LoVo (cell line): ENCODE measurements at places on chromosomes 4 and X.

GRCh38 chr4:68463796-68464195 lies 16.5 kb downstream of the TMPRSS11E start:
- DNase-seq = no peak

- no peak for DNase-seq
These were observed 1104.5 kb downstream of the FAT4 start for GRCh38 chr4:126419266-126419665.

- peak; percentile 6 for DNase-seq
These were observed at the start of gene C4orf51 for GRCh38 chr4:145679991-145680455. C4orf51 (plus strand) TSS chr4:145680146; CDS start chr4:145680204, 58 bp downstream.

- no peak for DNase-seq
These were observed 15.8 kb upstream of the SFRP2 start for GRCh38 chr4:153804722-153805121.

- no peak for DNase-seq
These were observed 4.1 kb downstream of the ABCB7 start for GRCh38 chrX:75151827-75152592.

DNA sequence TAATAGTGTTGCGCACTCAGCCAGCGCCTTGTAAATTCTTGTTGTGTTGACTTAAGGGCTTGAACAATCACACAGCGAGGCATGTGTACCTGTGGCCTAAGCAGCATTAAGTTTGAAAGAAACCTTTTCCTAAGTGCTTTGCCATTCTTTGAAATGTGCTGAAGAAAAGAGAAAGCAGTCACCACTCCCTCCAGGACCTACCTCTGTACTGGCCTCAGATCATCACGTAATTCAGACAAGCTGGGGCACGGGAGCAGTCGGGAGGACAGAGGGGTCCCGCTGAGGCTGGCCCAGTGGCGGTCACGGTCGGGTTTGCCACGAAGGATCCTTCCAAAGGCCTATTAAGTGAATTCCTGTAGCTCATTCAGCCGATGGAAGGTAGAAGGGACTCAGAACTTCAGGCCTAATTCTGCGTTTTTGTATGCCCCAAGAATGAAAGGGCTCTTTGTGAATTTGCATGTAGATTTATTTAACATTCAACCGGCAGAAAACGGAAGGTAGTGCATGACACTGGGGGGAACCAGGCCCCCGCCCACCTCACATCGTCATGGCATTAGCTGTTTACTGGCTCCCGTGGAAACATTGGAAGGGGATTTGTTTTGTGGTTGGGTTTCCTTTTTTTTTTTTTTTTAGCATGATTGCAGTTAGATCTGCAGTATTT lies 106.3 kb downstream of the TRAPPC11 start:
- DNase-seq = no peak

GRCh38 chrX:39260965-39261364 lies 459.7 kb downstream of the MID1IP1 start:
- no peak for DNase-seq

DNA sequence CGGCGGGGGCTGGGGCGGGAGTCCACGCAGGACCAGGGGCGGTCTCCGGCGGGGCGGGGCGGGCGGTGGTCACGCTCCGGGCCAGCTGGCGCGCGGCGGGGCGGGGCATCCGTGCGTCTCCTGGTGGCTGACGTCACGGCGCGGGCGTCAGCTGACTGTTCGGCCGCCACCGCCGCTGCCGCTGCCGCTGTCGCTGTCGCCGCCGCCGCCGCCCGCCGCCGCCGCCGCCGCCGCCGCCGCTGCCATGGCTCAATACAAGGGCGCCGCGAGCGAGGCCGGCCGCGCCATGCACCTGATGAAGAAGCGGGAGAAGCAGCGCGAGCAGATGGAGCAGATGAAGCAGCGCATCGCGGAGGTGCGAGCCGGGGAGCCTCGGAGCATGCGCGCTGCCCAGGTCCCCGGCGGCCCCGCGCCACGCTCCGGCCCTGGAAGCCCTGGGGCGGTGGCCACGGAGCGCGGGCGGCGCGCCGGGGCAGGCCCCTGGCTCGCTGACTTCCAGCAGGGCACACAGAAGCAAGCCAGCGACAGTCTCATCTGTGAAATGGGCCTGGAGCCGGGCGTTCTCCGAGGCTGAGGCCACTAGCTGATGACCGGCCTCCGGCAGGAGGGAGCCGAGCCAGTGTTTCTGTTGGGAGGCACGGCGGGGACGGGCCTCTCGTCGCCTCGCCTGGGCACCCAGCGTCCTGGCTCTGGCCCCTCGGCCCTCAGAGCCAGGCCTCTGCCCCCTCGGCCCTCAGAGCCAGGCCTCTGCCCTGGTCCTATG lies at the start of gene FAM50A:
Gene FAM50A (plus strand): TSS at position 150 of the 763 bp plus-strand sequence. CDS start 95 bp downstream, at position 245.
- peak; percentile 66 for DNase-seq

GRCh38 chrX:39809331-39809730 lies 288.4 kb downstream of the BCOR start:
- DNase-seq = no peak

GRCh38 chr4:18012807-18013462 lies 8.6 kb downstream of the LCORL start:
- no peak for DNase-seq

GRCh38 chr4:157075401-157075800 lies 549 bp upstream of the GLRB start:
- DNase-seq = no peak

- DNase-seq = no peak
These were observed 187.8 kb upstream of the NR3C2 start for GRCh38 chr4:148630051-148630450.

DNA sequence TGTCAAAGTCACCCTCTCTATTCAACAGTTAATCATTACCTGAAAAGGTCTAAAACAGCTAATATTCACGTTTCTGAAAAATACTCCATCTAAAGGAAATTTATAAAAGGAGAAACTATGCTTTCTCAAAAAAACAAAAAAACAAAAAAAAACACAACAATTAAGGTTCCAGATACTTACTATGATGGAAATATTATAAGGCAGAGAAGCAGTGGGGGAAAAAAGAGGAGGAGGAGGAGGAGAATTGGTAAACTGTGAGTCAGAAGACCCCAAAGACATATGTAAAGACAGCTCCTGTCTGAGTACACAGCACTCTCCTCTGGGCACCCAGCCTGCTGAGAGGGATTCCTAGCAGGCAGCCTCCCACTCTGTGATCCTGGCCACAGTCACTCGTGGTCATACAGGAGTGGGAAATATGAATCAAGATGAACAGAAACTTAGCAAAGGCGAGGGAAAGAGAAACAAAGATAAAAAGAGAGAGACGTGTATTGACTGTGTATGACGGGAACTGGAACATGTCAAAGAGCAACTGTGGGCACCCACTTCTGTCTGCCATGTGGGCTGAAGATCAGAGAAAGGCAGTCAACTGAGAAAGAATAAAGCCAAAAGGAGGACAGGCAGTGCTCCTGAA lies 12.5 kb downstream of the KLHL15 start:
- no peak for DNase-seq

DNA sequence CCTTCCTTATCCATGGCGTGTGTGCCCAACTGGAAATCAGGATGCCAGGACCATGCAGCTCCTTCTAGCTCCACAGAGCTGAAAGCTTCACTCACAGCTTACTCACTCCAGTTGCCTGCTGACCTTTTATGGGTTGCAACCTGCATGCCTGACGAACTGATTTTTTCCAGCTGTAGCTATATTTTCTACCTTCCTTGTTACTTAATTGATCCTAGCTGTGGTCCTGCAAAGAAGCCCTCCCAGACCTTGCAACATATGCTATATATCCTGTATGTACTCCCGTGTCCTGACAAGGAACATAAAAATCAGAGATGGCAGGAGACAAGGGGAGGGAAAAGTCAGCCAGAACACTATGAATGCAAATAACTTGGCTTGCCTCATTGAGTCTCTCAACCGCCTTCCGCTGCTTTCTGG lies 135.3 kb upstream of the LDB2 start:
- no peak for DNase-seq

DNA sequence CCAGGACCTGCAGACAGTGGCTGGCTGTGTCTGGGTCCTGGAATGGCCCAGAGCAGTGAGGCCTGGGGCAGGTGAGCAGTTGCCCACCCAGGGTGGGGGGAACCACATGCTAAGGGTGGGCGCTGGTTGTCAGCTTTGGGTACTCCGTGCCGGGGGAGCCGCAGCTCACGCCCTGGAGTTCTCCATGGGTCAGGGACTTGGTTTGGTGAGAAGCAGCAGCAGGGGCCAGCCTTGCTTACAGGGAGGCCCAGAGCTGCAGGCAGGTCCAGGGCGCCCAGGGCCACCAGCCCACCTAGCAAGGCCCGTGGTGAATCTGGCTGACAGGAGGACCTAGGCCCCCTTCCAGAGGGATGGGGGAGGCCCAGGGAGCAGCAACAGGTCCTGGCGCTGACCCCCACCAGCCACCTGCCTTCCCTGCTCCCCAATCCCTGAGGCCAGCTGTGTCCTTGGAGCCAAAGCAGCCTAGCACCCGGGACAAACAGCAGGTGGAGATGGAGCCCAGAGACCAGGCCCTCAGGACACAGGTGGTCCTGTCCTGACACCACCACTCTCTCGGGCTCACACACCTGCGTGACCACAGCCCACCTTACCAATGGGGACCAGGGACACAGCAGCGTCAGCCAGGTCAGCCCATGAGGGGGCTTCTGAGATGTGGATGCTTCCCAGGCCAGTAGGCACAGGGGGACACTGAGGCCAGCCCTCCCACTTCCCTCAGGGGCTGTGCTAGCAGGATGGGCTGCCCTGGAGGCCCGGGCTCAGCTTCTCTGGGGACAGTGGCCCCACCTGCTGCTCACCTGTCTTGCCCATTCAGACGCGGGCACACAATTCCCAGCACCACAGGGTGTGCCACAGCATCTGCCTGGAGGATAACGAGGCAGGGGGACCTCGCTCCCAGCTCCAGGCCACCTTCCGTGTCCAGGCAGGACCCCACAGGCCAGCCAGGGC lies 3.5 kb downstream of the MXD4 start:
- no peak for DNase-seq

- no peak for DNase-seq
These were observed 14.9 kb downstream of the TAF7L start for GRCh38 chrX:101276238-101276637.
